NCI-H774 (cell line): ENCODE measurements at places on chromosomes 1 and 21.

DNA sequence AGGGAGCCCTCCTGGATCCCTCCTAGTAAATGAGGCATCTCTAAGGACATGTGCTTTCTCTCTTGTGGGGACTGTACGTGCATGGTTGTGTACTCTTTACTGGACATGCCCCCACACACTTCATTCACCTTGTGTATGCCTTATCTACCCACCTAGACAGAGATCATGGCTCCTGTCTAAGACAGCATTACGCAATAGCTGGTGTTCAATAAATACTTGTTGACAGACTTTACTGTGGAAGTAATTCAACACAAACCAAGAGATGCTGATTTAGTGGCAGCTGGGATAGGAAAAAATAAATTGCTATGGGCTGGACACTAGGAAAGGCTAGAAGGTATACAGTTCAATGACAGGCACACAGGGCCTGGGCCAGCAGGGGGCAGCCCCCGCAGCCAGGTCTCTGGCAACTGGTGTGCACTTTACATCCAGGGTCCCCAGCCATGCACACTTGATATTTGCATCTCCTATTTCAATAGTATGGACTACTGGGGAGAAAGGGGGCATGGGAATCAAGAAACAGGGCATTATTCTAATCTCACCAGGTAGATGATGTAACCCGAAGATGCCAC is 24.2 kb downstream of the TRABD2B start:
- no peak for DNase-seq

- no peak for DNase-seq
These were observed at the start of gene ADAMTS5 for GRCh38 chr21:26967062-26967913. Gene ADAMTS5, minus strand, starts transcription at chr21:26967088. Its CDS starts 697 bp downstream, at chr21:26966391.

GRCh38 chr21:27365394-27365793 is 398.5 kb upstream of the ADAMTS5 start:
- no peak for DNase-seq

DNA sequence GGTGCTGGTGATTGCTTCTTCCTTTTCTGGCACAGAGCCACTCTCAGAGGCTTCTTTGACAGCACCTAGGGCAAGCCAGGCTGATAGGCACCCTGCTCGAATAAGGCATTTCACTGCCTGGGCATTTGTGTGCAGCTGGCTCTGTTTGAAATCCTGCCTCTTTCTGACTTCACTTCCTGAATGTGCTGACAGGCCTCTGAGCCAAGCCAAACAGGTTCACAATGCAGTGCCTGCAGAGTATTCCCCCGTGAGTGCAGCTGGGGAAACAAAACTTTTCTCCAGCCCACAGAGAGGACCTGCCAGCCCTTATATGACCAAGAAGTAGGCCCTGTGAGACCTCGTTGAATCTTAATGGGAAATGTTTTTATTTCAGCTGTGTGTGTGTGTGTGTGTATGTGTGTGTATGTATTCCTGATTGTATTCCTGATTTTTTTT is 10.4 kb downstream of the JUN start:
- peak; percentile 91 for DNase-seq

- peak; percentile 60 for DNase-seq
These were observed 24.5 kb downstream of the SSX2IP start for GRCh38 chr1:84665703-84666317.

DNA sequence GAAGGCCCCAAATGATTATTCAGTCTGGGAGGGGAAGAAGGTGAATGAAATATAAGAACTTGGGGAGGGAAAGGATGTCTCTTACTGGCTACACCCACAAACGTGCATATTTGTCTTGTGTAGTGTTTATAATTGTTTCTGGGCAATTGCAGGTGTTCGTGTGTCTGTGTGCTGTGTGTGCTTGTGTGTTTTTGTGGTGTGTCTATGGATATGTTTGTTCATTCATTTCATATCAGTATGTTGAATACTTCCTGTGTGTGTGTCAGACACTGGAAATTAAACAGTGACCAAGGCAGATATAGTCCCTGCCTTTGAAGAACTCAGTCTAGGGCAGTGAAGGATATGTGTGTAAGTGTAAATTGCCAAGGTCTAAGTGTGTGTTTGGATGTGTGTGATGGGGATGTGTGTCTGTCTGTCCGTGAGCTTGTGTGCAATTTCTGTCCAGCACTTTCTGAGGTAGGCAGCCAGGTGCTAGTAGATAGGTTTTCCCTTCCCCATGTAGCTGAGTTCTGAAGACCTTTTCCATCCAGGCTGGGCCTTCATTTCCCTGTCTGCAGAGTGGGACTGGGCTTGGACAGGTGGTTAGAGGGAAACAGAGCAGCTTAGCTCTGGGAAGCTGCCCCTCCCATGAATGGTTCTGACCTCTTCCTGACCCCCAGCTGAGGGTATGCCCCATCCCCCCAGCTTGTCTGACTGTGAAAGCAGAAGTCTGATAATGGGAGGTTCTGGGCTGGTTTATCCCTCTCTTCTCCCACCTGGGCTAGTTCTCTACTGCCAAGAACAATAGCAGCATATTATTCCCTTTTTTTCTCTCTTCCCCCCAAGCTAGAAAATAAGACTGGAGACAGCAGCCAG is 3.8 kb downstream of the AGO1 start:
- peak; percentile 8 for DNase-seq

- no peak for DNase-seq
These were observed 65.6 kb downstream of the KCNJ15 start for GRCh38 chr21:38322311-38322950.

DNA sequence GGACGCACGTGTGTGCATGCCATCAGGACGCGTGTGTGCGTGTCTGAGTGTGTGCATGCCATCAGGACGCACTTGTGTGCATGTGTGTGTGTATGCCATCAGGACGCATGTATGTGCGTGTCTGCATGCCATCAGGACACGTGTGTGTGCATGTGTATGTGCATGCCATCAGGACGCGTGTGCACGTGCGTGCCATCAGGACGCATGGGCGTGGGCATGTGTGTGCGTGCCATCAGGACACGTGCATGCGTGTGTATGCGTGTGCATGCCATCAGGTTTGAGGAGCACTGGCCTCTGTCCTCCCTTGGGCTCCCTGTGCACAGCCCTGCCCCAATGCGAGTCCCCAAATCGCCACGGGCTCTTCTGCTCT is 12.6 kb upstream of the C1QTNF12 start:
- no peak for DNase-seq

DNA sequence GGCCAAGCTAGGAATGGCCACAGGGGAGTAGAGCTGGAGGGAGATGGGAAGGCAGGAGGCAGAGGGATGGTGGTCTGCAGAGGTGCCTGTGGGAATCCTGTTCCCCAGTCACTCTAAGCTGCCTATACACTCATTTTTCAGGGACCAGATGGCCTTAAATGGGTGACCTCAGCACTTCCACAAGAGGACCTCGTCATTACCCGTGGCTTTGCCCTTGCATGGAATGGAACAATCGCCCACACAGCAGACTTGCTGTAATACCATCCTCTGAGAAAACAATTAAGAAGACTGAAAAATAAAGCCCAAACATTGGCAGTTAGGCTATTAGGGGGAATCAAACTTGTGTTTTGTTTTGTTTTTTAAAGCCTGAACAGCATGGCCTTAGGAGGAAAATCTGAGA is 12.9 kb upstream of the TNN start:
- DNase-seq, result no peak

- no peak for DNase-seq
These were observed 172.7 kb downstream of the TRIM33 start for GRCh38 chr1:114338191-114338890.

DNA sequence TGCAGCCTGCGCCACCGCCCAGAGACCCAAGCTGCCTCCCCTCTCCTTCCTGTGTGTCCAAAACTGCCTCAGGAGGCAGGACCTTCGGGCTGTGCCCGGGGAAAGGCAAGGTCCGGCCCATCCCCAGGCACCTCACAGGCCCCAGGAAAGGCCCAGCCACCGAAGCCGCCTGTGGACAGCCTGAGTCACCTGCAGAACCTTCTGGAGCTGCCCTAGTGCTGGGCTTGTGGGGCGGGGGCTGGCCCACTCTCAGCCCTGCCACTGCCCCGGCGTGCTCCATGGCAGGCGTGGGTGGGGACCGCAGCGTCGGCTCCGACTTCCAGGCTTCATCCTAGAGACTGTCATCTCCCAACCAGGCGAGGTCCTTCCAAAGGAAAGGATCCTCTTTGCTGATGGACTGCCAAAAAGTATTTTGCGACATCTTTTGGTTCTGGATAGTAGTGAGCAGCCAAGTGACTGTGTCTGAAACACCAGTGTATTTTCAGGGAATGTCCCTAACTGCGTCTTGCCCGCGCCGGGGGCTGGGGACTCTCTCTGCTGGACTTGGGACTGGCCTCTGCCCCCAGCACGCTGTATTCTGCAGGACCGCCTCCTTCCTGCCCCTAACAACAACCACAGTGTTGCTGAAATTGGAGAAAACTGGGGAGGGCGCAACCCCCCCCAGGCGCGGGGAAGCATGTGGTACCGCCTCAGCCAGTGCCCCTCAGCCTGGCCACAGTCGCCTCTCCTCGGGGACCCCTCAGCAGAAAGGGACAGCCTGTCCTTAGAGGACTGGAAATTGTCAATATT is 19.0 kb upstream of the CCDC27 start:
- DNase-seq, result no peak

DNA sequence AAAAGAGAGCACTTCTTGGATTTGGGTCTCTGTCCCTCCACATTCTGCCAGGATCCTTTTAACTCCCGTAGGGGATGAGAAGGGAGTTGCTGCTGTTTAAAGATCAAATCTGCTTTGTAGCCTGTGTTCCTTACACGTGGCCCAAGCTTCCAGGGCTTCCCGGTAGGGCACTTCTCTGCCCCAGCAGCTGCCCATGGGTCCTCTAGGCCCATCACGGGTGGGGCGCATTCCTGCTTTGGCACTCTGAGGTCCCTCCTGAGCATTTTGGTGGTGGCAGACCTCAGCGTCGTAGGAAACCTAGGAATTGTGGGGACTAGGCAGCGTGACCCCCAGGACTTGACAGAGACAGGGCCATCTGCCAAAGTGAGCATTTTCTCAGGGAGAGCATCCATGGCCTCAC is 420.3 kb upstream of the VAMP3 start:
- DNase-seq, result no peak

DNA sequence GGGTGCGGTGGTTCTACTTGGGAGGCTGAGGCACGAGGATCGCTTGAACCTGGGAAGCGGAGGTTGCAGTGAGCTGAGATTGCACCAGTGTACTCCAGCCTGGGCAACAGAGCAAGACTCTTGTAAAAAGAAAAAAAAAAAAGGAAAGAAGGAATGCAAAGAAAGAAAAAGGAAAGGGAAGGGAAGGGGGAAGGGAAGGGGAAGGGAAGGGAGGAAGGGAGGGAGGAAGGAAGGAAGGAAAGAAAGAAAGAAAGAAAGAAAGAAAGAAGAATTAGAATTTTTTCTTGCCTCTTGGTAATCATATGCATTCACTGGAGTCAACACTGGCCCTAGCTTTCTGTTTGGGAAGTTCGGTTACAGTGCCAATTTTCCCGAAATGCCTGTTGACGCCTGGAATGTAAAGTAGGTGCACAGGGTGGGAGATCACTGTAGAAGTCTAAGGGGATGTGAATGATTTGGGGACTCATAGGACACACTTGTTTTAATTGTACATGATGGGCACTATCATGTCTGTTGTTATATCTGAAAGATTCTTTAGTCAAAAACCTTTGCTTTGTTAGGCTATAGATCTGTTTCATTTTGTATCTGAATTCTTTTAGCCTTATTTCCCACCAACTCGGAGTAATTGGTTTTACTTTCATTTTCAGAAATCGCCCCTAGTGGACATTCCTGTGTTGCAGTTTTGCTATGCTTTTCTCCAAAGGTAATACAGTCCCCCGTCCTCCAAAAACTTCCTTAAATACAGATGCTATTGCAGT is 59.8 kb upstream of the MORC3 start:
- DNase-seq, result peak; percentile 30

- no peak for DNase-seq
These were observed 77.6 kb upstream of the IFNAR2 start for GRCh38 chr21:33151941-33152731.

GRCh38 chr1:207851696-207852095 is 59.2 kb downstream of the CD34 start:
- no peak for DNase-seq
